ENCODE measurements at places on chromosomes 1 and 21.

- DNase-seq = peak; percentile 13
These were observed 176.5 kb downstream of the HIVEP3 start for GRCh38 chr1:41742219-41742618.

- no peak for DNase-seq
These were observed 69.0 kb upstream of the LRRC7 start for GRCh38 chr1:69498711-69499110.

DNA sequence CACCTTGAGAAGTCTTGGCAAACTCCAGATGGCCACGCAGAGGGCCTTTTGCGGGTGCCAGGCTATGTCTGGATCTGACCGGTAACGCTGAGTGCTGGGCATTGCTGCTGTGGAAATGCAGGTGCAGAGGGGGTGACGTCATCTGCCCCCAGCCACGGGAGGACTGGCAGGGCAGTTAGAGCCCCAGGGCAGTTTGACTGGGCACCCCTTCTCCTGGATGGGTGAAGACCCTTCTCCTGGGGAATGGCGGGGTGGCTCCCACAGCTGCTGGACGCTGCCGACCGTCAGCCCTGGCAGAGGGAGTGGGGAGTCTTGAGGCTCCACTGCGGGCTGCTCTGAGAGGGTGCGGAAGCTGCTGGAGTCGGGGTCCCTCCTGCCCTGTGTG is 12.6 kb upstream of the EDN2 start:
- DNase-seq = no peak

- no peak for DNase-seq
These were observed 15.3 kb upstream of the TEDDM1 start for GRCh38 chr1:182415789-182416188.

DNA sequence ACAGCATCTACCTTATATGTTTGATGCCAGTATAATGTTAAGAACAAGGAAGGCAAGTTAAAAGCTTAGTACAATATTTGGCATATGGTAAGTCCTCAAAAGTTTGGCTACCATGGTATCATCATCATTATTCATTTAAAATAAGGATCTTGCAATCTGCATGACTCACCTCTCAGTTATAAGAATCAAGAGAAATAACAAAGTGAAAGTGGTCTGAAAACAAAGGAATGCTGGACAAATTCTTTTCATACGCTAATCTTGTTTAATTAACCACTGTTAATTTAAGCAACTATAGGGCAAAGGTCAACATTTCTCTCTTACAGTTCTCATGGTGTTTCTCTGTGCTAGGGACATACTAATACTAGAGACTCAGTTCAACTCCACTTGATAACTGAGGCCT is 13.0 kb upstream of the CLDN19 start:
- no peak for DNase-seq

DNA sequence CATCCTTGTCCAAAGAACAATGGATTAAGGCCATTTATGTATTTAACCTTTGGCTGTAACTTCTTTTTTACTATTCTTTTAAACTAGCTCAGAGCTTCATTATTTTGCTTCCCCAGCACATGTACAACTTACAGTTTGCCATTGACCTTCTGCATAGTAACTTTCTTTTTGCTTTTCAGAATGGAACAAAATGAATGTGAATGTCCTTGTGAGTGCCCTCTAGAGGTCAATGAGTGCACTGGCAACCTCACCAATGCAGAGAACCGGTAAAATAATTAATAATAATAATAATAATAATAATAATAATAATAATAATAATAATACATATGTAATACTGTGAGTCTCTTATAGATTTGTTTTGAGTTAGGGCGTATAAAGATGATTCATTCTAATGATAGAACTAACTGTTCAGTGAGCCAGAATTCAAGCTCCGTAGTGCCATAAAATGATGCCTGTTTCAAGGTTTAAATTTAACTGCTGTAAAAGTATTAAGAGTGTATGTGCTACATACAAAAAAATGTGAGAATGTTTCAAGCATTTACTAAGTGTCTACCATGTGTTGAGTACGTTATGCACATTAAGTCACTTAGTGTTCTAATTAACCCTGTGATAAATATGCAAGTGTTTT is 69.0 kb upstream of the RAVER2 start:
- peak; percentile 11 for DNase-seq

GRCh38 chr1:167440345-167440744 is 78.0 kb downstream of the CD247 start:
- no peak for DNase-seq

GRCh38 chr1:5818755-5819154 is 173.5 kb downstream of the NPHP4 start:
- no peak for DNase-seq

- DNase-seq = peak; percentile 14
These were observed 29.9 kb upstream of the PUM1 start for GRCh38 chr1:31095298-31095981.

DNA sequence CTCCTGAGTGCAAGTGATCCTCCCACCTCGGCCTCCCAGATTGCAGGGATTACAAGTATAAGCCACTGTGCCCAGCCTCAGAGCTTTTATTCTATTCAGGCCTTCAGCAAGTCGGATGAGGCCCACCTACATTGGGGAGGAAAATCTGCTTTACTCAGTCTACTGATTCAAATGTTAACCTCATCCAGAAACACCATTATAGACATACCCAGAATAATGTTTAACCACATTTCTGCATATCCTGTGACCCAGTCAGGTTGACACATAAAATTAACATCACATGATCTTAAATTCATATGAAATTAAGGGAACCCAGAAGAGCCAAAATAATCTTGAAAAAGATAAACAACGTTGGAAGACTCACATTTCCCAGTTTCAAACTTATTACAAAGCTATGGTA is 14.9 kb downstream of the IL20 start:
- DNase-seq = no peak

GRCh38 chr1:220768126-220768601 is 18.5 kb upstream of the MTARC1 start:
- no peak for DNase-seq

GRCh38 chr1:200118779-200119505 is 91.4 kb downstream of the NR5A2 start:
- no peak for DNase-seq

- DNase-seq = no peak
These were observed 743 bp downstream of the PHF13 start for GRCh38 chr1:6614019-6614928.

DNA sequence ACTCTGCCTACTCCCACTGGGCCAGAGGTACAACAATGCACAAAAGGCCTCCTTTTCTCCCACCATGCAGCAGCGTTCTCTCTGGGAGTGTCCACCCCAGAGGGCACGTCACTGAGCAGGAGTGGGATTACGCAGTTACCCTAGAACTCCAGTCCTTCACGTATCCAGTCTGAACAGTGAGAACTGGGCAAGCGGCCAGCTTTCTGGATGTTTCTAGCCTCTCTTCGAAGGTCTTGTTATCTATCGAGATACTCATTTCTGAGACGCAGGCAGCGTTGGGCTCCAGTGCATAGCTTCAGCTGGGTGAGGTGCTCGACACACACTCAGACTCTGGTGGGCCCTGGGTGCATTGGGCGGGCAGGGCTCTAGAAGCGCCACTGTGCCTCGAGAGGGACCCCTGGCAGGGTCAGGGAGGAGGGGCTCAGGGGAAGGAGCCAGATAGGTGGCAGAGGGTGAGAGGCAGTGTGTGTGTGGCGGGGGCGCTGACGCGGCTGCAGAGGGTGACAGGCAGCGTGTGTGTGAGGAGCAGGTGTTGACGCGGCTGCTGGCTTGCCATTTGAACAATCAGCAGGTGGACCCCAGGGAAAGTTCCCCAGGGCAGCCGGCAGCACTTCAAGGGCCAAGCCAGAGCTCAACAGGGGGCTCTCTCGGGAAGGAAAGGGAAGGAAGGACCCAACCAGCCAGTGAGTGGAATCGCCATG is 27.9 kb downstream of the PRDM15 start:
- DNase-seq = no peak

- no peak for DNase-seq
These were observed 144.7 kb downstream of the RYR2 start for GRCh38 chr1:237186675-237187074.

- no peak for DNase-seq
These were observed 15.3 kb upstream of the PLA2G4A start for GRCh38 chr1:186813420-186813819.

GRCh38 chr21:37522641-37523295 is 156.2 kb downstream of the DYRK1A start:
- DNase-seq = no peak

DNA sequence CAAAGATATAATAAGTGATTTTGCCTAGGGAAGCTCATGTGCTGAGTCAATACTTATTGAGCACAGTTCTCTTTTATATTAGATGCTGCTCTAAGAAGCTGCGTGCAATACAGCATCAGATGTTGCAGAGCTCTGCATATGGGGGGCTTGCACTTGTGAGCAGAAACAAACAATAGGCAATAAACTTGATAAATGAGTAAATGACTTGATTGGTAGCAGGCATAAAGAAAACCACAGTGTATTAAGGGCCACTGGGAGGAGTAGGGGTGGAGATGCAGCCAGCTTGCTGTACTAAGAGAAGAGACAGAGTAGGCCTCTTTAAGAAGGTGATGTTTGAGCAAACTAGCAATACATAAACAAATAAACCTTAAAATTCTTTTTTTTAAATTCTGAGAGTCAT is 598.5 kb upstream of the ADAMTS5 start:
- DNase-seq = no peak

DNA sequence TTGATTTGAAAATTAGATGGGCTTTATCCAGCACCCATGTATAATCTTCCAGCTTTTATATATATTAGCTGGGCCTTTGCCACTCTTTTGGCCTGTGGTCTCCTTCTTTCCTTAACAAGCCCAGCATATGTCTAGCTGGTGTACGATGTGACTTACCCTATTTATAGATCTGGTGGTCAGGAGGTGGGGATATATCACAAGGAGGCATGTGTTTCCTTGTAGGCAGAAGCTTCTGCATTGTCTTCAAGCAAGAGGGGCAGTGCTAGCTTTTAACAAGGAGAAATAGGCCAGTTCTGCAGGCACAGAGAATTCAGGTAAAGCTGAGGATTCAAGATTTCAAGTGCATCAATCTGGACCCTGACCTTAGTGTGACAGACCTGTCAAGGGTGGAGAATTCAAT is 38.0 kb upstream of the DNASE2B start:
- DNase-seq = no peak

DNA sequence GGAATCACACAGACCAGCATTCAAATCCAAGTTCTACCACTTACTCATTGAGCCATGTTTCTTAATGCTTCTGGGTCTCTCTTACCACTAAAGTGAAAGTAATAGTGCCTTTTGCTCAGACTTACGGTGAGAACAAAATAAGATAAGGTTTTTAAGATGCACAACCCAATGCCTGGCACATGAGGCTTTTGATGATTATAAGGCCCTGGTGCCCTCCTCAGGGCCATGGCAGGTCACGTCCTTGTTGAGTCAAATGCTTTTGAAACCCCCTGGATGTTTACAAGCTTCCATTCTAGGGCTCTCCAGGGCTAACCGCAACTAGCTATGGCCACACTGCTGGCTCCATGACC is 76.0 kb downstream of the TENT5C start:
- no peak for DNase-seq

DNA sequence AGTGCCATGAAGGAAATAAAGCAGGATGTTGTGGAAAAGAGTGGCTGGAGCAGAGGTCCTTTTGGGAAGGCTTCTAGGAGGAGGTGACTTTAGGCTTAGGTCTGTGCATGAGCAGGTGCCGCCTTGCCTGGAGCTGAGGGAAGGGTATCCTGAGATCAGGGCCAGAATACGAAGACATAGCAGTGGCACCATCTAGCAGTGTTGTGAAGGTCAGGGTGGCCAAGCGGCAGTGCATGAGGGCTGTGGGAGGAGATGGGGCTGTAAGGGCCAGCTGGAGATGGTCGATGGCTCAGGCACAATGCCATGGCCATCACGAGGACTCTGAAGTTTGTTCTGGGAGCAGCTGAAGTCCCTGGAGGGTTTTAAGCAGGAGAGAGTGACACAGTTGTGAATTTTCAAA is 219.5 kb downstream of the PTPRU start:
- no peak for DNase-seq

DNA sequence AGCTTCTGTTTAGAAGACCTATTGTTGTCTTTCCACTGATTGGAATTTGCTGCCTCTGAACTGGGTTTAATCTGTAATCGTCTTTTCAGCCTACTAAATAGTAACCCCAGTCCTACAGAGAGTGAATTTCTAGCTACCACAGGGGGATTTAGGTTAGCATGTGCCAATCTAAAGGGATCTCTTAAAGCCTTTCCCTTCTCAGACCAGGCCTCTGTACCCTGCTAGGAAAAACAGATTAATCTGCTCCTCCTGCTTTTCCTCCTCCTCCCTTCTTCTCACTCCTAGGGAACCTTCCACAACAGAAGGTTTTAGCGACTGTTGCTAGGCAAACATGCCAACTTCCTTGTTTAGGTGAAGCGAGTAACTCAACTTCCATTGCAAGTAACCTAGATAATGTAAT is 1.3 kb upstream of the RC3H1 start:
- no peak for DNase-seq

DNA sequence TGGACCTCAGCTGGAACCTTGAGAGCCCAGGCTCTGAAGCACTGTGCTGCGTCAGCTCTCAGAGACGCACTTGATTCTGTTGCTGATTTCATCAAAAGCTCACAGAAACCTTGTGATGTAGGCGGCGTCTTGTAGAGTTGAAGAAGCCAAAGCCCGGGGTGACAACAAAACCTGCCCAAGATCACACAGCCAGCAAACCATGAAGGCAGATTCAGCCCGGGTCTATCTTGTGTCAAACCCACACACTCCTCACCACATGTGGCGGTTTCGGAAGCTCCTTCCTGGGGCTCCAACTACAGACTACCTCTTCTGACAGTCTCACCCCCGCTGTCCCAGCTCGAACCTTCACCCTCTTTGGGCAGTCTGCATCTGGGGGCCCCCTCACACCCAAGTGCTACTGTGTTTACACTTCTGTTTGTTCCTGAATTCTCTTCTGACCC is 50.4 kb downstream of the TENT5C start:
- no peak for DNase-seq

GRCh38 chr1:173190101-173190936 is 16.8 kb downstream of the TNFSF4 start:
- no peak for DNase-seq

- no peak for DNase-seq
These were observed 72.2 kb upstream of the GADD45A start for GRCh38 chr1:67612788-67613241.

DNA sequence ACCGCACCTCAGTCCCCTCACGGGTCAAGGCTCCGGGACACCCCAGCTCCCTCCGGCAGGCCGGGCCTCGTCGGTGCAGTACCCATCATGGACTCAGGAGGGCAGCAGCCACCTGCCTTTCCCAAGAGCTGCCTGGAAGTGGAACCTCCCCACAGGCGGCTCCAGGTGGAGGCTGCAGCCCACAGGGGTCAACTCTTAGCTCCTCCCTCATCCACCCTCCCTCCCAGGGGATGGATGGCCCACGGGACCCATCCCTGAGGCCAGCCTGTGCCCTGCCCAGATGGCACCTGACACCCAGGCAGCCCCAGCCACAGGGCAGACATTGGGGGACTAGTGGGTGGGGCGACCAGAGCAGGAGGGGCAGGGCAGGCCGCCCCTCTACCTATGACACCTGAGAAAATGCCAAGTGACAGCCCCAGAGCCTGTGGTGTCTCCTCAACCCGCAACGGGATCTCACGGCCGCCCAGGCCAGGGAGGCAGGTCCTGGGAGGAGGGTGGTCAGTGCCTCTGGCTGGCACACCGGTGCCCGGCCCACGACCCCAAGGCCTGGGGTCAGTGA is 1.2 kb upstream of the ARHGEF16 start:
- DNase-seq = peak; percentile 19

- no peak for DNase-seq
These were observed 38.4 kb upstream of the CDC42BPA start for GRCh38 chr1:227356620-227357146.
